ENCODE measurements at places on chromosomes 12 and 14.

DNA sequence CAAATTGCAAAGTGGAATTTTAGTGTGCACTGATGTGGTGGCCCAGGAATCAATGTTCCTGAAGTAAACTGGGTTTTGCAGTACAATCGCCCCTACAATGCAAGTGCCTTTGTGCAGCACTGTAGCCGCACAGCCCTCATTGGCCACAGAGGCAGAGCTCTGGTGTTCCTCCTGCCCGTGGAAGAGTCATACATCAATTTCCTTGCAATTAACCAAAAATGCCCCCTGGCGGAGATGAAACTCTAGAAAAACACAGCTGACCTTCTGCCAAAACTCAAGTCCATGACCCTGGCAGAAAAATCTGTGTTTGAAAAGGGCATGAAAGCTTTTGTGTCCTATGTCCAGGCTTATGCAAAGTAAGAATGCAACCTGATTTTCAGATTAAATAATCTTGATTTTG lies 117.9 kb upstream of the PRB2 start:
- no peak for DNase-seq

DNA sequence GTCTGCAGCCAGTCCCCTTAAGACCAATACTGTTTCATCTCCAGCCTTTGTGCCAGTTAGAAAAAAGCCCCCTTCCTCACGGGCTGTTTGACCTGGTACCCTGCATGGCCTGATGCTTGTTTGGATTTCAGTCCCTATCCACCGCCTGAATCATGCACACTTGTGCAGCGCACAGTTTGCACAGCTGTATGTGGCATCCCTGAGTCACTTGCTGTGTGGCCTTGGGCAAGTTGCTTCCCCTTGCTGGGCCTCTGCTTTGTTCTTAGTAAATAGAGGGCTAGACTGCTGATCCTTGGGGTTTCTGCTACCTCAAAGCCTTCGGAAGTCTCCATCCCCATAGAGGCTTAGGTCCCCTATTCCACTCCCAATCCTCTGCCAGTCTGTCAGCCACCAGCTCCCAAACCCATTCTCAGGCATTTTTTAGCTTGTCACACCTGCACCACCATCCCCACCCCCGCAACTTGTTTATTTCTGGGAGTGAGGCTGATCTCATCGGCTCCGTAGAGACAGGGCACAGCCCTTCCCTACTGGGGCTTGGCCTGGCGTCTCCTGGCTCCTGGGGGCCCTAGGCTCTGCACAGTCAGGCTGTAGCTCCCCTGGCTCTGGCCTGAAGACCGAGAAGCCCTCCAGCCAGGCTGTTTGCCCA lies 8.8 kb downstream of the KRT80 start:
- no peak for DNase-seq

GRCh38 chr12:57738661-57739237 lies at the start of gene AGAP2:
AGAP2 (minus strand) TSS chr12:57738742; CDS start chr12:57738246, 496 bp downstream.
- no peak for DNase-seq

GRCh38 chr12:28278499-28278898 lies 88.2 kb downstream of the CCDC91 start:
- DNase-seq = no peak
